Non-pigmented ciliary epithelial cell (primary cell): ENCODE measurements at places on chromosomes 2 and 18.

GRCh38 chr2:216082117-216082711, 495 bp downstream of the TMEM169 start:
- no peak for DNase-seq

GRCh38 chr18:69757733-69758132, 189.9 kb downstream of the CD226 start:
- DNase-seq = no peak

GRCh38 chr18:65093346-65093745, 657.5 kb upstream of the CDH7 start:
- DNase-seq = no peak

DNA sequence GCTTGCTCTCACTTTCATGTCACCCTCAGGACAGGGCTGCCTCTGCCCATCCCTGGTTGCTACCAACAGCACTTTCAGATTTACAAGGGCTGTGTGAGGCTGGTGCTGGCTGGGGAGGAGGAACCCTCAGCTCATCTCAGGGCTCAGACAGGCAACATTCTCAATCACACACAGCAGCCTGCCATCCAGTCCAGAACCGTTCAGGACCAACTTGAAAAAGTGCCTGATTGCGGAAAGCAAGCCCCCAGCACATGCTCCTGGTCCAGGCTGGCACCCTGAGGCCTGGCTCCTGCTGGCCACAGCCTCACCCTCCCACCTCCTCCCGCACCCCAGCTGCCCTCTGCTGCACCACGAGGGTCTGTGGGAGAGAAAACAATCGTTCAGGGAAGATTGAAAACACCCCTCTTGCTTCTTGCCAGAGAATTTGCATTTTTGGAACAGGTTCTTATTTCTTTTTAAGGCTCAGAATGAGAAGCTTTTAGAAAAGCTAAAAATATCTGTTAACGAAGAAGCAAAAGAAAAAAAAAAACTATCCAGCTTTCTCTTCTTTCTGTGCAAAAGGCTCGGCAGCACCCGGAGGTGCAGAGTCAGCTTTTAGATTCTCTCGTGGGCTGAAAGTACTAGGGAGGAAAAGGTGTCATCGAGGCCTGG, 403.8 kb upstream of the ID2 start:
- DNase-seq = no peak

- DNase-seq = no peak
These were observed 83.0 kb downstream of the MGAT5 start for GRCh38 chr2:134336921-134337320.

DNA sequence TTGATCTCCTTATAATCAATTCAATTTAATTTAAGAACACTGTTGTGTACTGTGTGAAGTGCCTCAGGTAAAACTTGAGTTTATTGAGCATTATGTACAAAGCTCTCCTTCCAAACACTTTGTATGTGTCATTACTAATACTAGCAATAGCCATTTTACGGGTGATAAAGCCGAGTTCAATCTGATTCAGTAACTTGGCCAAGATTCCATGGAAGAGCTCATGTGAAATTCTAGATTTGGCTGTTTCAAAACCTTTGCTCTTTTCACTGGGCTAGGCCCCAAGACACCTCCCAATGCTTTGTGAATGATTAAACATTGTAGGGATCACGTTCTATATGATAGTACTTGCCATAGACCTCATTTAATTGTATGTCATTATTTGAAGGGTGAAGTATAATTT, 8.9 kb upstream of the NFE2L2 start:
- no peak for DNase-seq

- DNase-seq = peak; percentile 35
These were observed 22.6 kb upstream of the FZD5 start for GRCh38 chr2:207792244-207792785.

GRCh38 chr2:71524476-71524875, 71.1 kb downstream of the DYSF start:
- DNase-seq = no peak

GRCh38 chr18:36770315-36770946, 58.4 kb downstream of the TPGS2 start:
- DNase-seq = no peak

GRCh38 chr18:45841060-45841764, 15.7 kb downstream of the SIGLEC15 start:
- no peak for DNase-seq

DNA sequence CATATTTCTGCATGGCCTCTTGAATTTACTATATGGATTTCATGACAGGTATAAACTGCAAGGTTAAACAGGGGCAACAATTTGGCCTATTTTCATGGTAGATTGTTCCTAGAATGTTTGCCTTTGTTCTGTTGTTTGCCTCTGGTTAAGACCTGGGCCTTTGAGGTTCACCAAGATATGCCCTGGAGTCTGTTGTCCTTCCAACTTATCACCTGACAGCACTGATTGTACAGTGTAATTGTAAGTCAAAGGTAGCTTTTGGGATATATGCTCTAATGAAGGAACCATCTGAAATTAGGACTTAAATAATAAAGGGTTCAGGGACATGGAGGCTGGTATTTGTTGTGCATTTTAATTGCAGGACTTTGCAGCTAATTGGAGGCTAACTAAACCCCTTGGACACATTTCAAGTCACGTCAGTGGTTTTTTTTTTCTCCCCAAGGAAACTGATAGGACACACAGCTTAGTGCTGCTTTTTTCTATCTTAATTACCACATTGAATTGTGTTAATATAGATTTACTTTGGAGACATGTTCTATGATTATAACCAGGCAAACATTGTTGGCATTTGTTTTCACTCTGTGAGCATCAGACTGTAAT, 771.2 kb upstream of the LINC00305 start:
- DNase-seq = no peak

- no peak for DNase-seq
These were observed 278.4 kb upstream of the STON1 start for GRCh38 chr2:48251437-48252148.

DNA sequence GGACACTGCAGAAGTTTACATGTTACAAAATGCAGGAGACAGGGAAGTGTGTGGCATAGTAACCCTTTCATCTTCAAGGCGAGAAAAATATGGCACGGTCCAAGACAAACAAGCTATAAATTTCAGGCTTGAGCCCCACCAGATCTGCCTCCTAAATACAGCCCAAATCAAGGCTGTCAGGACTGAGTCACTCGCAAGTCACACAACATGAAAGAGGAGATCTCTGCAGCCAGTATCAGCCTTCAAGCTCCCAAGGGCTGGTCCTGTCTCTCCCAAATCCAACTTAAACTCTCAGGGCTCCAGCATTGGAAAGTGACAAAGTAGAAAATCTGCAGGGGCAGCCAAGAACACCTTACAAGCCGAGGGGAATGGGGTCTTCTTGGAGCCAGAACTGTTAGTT, 106.3 kb upstream of the GATA6 start:
- DNase-seq = no peak

GRCh38 chr18:13180614-13181375, 37.8 kb upstream of the LDLRAD4 start:
- no peak for DNase-seq

DNA sequence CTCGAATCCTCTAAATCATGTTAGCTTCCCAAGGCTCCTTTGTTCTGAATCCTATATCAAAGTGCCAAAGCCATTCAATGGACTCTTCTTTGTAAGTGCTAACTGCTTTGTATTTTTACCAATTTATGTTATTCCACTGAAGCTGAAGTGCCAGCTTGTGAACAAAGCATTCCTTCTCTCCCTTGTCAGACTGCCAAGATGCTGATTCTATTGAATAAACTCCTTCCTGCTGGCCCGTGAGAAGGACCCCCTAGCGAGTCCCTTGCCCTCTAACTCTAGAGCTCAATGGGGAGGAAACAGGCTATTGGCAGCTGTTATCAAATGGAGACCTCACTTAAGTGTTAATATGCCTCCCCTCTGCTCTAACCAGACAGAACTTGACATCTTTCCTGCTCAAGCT, 1097.9 kb upstream of the CNTNAP5 start:
- DNase-seq = no peak

- DNase-seq = no peak
These were observed 928 bp upstream of the FOSL2 start for GRCh38 chr2:28391564-28392296.

- DNase-seq = no peak
These were observed 450.9 kb downstream of the FBXO15 start for GRCh38 chr18:73696698-73697097.
